Esophagus (tissue), 2 donors: ENCODE measurements at places on chromosomes 5 and 9. TPM values are rescaled to one million over a fixed set of nuclear protein-coding genes. Genes with fewer than 3 reads are reported as not detected.

Gene DOCK8
- 5.1 TPM for polyA plus RNA-seq

Gene FBXW11
- polyA plus RNA-seq, result 8.9 TPM

Gene SCGB3A2
- 0.13 TPM for polyA plus RNA-seq

Gene PARP8
- polyA plus RNA-seq, result 4.5 TPM

Gene CER1
- polyA plus RNA-seq, result not detected

Gene VCAN
- 0.35 TPM for polyA plus RNA-seq

Gene PRDM9
- not detected for polyA plus RNA-seq

Gene WDR38
- not detected for polyA plus RNA-seq

Gene LMBRD2
- polyA plus RNA-seq, result 2.3 TPM

Gene SHISAL2B
- not detected for polyA plus RNA-seq

Gene CERCAM
- polyA plus RNA-seq, result 9.6 TPM

Gene SLC34A3
- 1.3 TPM for polyA plus RNA-seq

Gene FBLL1
- not detected for polyA plus RNA-seq

Gene LHX3
- polyA plus RNA-seq, result not detected

Gene TPRN
- polyA plus RNA-seq, result 12.8 TPM

Gene OTP
- polyA plus RNA-seq, result not detected

Gene PRSS3
- polyA plus RNA-seq, result 165 TPM

Gene ARID3C
- not detected for polyA plus RNA-seq

Gene TRIO
- 22.8 TPM for polyA plus RNA-seq

Gene C1QTNF2
- 0.53 TPM for polyA plus RNA-seq

Gene GABRB2
- 0.02 TPM for polyA plus RNA-seq

Gene KDM4C
- polyA plus RNA-seq, result 8.0 TPM

Gene NRARP
- 1.6 TPM for polyA plus RNA-seq

Gene INSL4
- polyA plus RNA-seq, result not detected

Gene MSX2
- polyA plus RNA-seq, result 0.56 TPM

Gene ZNF483
- polyA plus RNA-seq, result 0.18 TPM

Gene NEK6
- polyA plus RNA-seq, result 2.3 TPM

Gene OR1Q1
- polyA plus RNA-seq, result not detected

Gene EEIG1
- polyA plus RNA-seq, result 53.1 TPM

Gene CTNND2
- not detected for polyA plus RNA-seq

Gene TLX3
- not detected for polyA plus RNA-seq

Gene UQCRQ
- 351 TPM for polyA plus RNA-seq

Gene TMEM245
- polyA plus RNA-seq, result 4.0 TPM

Gene SPATA31A3
- not detected for polyA plus RNA-seq

Gene TIGD6
- 2.1 TPM for polyA plus RNA-seq

Gene ZNF658
- 2.0 TPM for polyA plus RNA-seq

Gene KCNV2
- not detected for polyA plus RNA-seq

Gene C7
- 30.5 TPM for polyA plus RNA-seq

Gene SNX24
- polyA plus RNA-seq, result 49.6 TPM

Gene TPM2
- 1,007 TPM for polyA plus RNA-seq

Gene GPX8
- polyA plus RNA-seq, result 3.0 TPM

Gene RGS14
- 49.7 TPM for polyA plus RNA-seq

Gene MTMR12
- polyA plus RNA-seq, result 8.2 TPM

Gene PCDH12
- 0.16 TPM for polyA plus RNA-seq

Gene IL7R
- 2.5 TPM for polyA plus RNA-seq

Gene GABRA6
- polyA plus RNA-seq, result not detected

Gene PCDHB6
- polyA plus RNA-seq, result 0.06 TPM

Gene GPR107
- 12.2 TPM for polyA plus RNA-seq

Gene CD180
- 0.06 TPM for polyA plus RNA-seq

Gene GCNT4
- polyA plus RNA-seq, result 0.53 TPM

Gene FSTL4
- polyA plus RNA-seq, result 0.67 TPM

Gene SMIM33
- 0.02 TPM for polyA plus RNA-seq

Gene GLDC
- 2.7 TPM for polyA plus RNA-seq

Gene RGS7BP
- polyA plus RNA-seq, result 0.02 TPM

Gene MARCOL
- polyA plus RNA-seq, result not detected

Gene YTHDC2
- polyA plus RNA-seq, result 7.5 TPM
